ENCODE measurements at places on chromosomes 6 and 20. TPM values are rescaled to one million over a fixed set of nuclear protein-coding genes. Genes with fewer than 3 reads are reported as not detected.

SLC22A7 gene
- not detected for total RNA-seq

MAS1L gene
- not detected for total RNA-seq

ID4 gene
- total RNA-seq = 5.9 TPM

CDSN gene
- total RNA-seq = 1.0 TPM

DNA sequence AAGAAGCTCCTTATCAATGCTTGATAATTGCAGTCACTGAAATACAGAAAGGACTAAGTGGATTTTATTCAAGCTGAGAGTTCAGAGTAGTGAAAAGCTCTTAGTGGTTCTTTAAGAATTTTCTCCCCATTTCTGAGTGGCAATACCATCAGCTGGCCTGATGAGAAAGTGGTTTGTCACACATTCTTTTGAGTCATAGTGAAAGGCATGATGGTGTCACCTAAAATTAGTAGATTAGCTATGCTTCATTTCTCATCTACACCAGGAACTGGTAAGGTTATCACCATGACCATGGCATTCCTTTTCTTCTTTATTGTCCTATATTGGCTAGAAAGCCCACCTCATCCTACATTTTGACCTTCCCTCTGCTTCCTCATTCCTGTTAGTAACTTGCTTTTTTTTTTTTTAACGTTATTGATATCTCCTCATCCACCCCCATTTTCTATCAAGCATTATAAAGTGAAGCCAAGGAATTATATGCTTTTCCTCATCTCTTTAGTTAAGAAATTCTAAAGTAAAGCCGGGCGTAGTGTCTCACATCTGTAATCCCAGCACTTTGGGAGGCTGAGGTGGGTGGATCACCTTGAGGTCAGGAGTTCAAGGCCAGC is 67.4 kb upstream of the LOC128125822 start:
- no peaks in the 10 kb centered on the region for H3K36me3 ChIP-seq
- H3K27me3 ChIP-seq = no peaks in the 10 kb centered on the region
- H3K4me1 ChIP-seq = peaks cover 27% of the 10 kb centered on the region
- peak overlapping the region; percentile 40 for H3K27ac ChIP-seq

GRCh38 chr6:154767003-154767723 is 33.9 kb downstream of the SCAF8 start:
- no peak overlapping the region for H3K4me3 ChIP-seq
- peak; percentile 4 for DNase-seq
- H3K27me3 ChIP-seq = no peaks in the 10 kb centered on the region
- no peak overlapping the region for H3K27ac ChIP-seq

DNA sequence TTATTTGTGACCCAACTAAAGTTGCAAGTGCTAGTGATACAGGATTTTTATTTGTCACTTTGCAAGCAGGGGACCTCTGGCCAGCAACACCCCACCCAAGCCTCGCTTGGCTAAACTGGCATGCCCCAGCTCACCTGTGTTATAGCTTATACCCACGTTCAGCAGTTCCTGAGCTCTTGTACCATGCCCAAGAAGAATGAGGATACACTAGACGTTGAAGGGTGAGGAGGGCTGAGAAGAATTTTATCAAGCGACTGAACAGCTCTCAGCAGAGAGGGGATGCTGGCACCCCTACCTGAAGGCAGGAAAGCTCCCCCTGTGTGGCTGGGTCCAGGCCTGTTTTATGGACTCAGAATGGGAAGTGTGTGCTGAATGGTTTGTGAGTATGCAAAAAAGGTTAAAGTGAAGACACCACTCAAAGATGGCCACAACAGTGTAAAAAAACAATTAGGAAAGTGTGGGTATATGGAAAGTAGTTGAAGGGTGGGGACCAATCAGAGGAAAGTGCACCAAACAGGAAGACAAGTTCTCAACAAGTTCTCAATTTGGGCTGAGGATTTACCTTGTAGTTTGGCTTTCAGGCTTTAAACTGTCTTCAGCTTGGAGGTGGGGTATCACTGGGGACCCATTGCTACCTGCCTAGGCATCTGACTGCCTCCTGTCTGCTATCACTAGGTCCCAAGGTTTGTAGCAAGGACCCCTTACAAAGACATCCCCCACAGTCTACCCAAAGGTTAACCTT is 15.0 kb downstream of the BTN2A1 start:
- H3K36me3 ChIP-seq = peaks cover 1% of the 10 kb centered on the region
- peaks cover 29% of the 10 kb centered on the region for H3K4me1 ChIP-seq
- H3K27me3 ChIP-seq = no peaks in the 10 kb centered on the region
- peak overlapping the region; percentile 62 for H3K4me3 ChIP-seq
- H3K27ac ChIP-seq = peak overlapping the region; percentile 76

- DNase-seq = no peak
- no peak overlapping the region for H3K27ac ChIP-seq
- H3K36me3 ChIP-seq = no peaks in the 10 kb centered on the region
- H3K4me1 ChIP-seq = no peaks in the 10 kb centered on the region
Observed at GRCh38 chr20:58710481-58711265, 18.1 kb downstream of the NPEPL1 start.

DNA sequence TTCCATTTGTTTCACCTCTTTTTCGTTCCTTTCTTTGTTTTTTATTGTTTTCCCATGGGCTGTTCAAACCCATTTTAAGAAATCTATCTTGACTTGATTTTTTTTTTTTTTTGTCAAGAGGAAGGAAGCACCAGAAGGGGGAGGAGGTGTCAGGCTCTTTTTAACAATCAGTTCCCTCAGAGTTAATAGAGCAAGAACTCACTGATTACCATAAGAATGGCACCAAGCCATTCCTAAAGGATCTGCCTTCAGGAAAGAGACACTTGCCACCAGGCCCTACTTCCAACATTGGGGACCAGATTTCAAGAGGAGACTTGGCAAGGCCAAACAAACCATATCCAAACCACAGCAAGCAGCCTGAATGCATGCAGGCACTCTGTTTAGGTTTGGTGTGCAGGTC is 168.0 kb downstream of the OTOR start:
- H3K27ac ChIP-seq = no peak overlapping the region
- H3K36me3 ChIP-seq = no peaks in the 10 kb centered on the region
- no peaks in the 10 kb centered on the region for H3K4me1 ChIP-seq
- H3K27me3 ChIP-seq = no peaks in the 10 kb centered on the region

DNA sequence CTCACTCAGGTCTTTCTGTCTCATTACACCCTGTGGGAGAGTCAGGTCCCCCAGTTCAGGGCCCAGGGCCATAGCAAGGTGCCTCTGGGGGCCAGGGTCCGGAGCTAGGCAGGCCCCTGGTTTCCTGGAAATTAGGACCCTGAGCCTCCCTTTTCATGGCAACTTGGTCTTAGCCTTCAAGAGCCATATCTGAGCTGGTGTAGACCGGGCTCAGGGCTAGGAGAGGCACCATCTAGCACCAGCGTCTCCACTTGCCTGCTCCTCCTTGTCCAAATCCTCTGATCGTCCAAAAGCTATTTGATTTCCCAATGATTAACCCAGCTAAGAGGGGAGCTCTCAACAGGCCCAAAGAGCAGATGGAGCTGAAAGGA is 5.6 kb downstream of the MDFI start:
- no peaks in the 10 kb centered on the region for H3K36me3 ChIP-seq
- no peak overlapping the region for H3K27ac ChIP-seq
- DNase-seq = no peak
- H3K4me1 ChIP-seq = no peaks in the 10 kb centered on the region

DNA sequence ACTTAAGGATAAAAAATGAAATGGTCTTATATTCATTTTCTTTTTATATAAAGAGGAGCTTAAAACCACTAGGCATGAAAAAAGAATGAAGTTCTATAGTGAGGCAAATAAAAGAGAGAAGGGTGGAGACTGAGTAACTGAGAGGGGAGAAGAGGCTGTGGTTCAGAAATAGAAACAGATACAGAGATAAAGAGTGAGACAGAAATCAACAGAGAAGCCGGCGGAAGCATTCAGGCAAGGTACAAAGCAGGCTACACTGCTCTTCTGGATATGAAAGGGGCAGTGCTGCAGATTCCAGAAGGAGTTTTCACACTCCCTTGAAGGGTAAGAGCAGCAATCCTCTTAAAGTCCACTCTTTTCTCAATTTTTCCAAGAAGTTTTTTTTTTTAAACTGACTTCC is 29.9 kb downstream of the NFATC2 start:
- no peak for DNase-seq
- H3K27me3 ChIP-seq = no peaks in the 10 kb centered on the region
- peaks cover 4% of the 10 kb centered on the region for H3K36me3 ChIP-seq
- no peak overlapping the region for H3K27ac ChIP-seq
- H3K4me3 ChIP-seq = no peak overlapping the region

DNA sequence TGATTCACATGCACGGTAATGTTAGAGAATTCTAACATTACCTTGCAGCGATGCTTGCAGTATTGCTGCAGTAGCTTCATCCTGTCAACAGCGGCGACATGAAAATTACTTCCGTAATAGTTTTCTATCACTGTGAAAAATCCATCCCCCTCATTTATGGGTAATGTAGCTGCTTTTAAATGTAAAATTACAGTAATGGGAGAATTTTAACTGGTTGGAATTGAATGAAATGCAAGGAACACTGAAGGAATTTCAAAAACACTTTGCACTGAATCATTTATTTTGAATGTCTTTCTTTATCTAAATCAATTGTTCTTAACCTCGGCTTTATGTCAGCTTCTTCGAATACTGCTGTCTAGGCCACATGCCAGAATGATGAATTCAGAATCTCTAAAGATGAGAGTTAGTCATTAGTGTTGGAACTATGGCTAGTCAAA is 102.4 kb upstream of the HIVEP1 start:
- no peak overlapping the region for H3K4me3 ChIP-seq
- no peaks in the 10 kb centered on the region for H3K4me1 ChIP-seq
- H3K27me3 ChIP-seq = no peaks in the 10 kb centered on the region
- H3K36me3 ChIP-seq = no peaks in the 10 kb centered on the region
- no peak overlapping the region for H3K27ac ChIP-seq
